Activated gamma-delta T cell treated with Interleukin-2 at 50 U/mL for 16 hours (primary cell): ENCODE measurements at places on chromosomes 11 and 22.

DNA sequence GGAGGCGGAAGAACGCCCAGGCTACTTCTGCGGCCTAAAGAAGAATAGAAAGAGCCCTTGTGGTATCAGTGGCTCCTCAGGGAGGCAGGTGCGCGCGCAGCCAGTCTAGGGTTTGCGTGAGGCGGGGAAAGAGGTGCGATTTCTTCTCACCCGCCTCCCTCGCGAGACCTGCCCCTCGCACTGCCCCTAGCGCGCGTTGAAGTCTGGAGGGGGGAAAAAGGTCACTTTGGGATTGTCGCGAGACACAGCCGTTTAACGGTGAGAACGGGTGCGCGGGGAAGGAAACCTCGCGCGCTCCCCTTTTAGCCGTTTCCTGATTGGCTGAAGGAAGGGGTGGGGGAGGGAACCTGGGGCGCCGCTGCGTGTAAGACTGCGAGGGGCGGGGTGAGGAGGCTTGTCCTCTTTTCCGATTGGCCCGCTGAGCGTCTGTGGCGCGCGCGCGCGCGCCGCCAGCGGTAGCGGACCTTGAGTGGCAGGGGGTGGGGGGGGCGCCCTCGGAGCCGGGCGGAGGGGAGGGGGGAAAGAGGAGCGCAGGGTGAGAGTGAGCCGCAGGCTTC, at the start of gene ZFP91:
Gene ZFP91, plus strand, starts transcription at position 429 of the 557 bp plus-strand sequence. CDS start 219 bp downstream, outside the sequence.
- peak; percentile 96 for DNase-seq

DNA sequence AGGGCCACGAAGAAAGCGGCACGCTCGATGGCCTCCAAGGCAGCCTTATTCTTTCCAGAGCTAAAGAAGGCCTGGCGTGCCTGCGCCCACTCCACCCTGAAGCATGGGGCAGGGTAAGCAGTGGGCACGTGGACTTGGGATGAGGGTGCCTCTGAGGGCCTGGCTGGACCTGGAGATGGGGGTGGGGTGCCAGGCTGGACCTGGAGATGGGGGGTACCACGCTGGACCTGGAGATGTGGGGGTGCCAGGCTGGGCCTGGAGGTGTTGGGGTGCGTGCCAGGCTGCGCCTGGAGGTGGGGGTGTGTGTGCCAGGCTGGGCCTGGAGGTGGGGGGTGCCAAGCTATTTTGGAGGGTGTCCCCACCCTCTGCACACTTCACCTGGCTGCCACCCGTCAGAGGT, 5.3 kb downstream of the CPT1B start:
- DNase-seq, result no peak

DNA sequence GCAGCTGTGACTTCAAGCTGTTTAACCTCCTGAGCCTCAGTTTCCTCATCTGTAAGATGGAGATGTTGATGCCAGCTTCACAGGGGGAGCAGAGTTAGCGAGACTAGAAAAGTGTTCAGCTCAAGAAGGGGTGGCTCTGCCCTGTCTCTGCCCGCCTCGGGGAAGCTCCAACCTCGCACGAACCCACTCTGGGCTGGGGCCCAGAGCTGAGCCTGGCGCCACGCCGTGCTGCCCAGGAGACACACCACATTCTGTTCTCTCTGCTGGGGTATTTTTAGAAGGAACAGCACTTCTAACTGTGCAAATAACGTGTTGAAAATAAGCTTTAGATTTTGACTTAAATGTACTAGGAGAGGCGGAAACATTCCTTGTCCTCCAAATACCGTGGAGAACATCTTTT, 74.1 kb downstream of the PHF21B start:
- no peak for DNase-seq

DNA sequence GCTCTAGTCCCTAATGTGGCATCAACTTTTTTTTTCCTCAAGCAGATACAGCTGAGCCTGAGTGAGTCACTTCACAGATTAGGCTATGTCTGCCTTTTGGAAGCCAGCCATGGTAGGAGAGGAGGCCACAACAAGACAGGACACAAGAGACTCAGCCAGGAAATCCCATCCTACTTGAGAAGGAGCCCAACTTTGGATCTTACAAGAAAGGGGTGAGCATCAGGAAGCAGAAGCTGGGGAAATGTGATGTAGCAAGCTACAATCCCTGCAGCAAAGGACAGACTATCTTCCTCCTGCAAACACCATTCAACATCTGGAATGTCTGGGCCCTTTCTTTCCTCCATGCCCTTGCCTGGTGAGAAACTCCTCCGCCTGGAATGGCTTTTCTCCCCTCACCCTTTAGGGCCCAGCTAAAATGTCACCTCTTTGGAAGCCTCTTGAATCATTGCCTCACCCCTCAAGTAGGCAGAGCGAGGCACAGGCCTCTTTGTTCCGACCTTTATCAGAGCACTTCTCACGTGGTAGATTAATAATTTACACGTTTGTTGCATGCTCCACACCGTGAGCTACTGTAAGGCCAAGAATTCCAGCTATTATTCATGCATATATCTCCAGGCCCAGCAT, 156.4 kb upstream of the PITPNB start:
- no peak for DNase-seq

- no peak for DNase-seq
Measured at GRCh38 chr11:81092522-81092921, 1641.1 kb downstream of the FAM181B start.
